ENCODE measurements at places on chromosomes 16 and 17.
A peak's percentile ranks its signal among the peaks of the same experiment; 100 is the strongest.

- DNase-seq, result no peak
Observed at GRCh38 chr17:7626307-7626706, 1.3 kb downstream of the SAT2 start.

DNA sequence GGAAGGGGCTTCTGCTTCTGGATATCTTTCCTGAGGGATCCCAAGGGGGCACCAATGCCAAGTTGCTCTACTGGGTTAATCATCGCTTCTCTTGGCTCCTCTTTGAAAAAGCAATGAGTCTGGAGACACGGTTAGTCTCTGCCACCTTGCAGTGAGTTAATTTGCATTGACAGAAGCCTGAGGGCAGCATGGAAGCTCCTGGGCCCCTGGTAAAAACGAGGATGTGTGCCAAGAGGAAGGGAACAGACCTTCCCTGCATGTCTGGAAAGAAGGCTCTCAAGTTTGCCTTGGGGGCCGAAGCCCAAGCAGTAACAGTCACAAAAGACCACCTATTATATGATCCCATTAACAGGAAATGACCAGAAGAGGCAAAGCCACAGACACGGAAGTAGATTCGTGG lies 86.7 kb downstream of the IRX5 start:
- DNase-seq, result no peak

DNA sequence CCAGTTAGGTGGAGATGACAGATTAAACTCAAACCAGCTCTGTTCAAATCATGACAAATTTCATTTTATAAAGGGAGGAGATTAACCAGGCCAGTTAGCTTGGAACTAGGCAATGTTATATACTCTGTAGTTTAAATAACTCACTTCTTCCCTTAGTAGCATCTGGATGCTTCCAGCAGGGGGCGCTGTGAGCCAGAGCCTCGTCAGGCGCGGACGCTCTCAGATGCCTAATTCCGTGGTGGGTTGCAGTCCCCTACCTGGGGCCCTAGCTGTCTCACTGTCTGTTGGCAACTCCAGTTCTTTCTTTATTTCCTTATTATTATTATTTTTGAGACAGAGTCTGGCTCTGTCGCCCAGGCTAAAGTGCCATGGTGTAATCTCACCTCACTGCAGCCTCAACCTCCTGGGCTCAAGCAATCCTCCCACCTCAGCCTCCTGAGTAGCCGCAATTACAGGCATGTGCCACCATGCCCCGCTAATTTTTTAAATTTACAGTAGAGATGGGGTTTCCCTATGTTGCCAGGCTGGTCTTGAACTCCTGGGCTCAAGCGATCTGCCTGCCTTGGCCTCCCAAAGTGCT lies 17.3 kb upstream of the WFDC1 start:
- peak; percentile 65 for DNase-seq

- DNase-seq, result peak; percentile 35
Observed at GRCh38 chr16:19389246-19389645, 28.4 kb upstream of the TMC5 start.

DNA sequence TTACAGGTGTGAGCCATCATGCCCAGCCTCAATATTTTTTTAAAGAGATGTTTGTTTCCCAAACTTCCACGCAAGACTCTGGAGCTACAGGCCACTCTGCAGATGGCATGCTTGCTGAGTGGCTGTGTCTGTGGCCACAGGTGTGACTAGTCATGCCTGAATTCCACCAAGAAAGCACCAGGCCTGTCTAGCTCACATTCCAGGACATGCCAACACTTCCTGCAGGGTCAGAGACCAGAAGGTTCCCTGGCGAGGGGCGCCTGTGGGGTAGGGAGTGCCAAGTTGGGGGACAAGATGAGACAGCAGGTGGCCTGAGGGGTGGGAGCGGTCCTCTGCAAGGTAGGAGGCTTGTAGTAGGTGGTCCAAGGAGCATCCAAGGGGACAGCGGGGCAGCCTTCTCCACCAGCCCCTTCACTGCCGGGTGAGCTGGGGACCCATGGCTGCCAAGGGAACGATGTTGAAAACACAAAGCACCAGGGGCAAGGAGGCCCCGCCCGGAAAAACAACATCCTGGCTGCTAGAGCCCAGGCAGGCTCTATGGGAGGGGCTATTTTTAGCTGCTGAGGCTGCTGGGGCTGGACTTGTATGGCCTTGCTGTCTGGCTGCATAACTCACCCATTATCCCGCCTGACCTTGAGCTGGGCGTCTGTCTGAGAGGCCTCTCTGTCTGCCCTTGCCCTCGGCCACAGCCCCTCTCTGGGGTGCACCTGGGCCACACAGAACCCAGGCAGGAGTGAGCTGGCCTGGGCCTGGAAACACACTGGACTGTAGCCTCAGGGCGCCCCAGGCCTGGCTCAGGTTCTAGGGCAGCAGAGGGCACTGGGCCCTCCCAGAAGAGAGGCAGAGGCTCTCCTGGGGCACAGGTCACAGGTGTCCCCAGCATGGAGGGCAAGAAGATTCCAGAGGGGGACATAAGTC lies 5.7 kb downstream of the TRIM47 start:
- no peak for DNase-seq

DNA sequence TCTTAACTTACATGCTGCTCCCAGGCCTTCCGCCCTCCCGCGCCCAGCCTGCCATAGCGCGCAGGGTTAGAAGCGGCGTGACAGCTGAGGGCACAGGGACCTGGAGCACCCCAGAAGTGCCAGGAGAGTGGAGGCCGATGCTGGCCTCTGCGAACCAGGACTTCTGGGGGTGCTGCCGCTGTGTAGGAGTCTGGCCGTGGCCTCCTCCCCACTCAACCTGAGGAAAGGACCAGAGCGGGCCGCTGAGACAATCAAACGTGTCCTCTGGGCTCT lies 1.9 kb upstream of the TMEM204 start:
- DNase-seq, result no peak

DNA sequence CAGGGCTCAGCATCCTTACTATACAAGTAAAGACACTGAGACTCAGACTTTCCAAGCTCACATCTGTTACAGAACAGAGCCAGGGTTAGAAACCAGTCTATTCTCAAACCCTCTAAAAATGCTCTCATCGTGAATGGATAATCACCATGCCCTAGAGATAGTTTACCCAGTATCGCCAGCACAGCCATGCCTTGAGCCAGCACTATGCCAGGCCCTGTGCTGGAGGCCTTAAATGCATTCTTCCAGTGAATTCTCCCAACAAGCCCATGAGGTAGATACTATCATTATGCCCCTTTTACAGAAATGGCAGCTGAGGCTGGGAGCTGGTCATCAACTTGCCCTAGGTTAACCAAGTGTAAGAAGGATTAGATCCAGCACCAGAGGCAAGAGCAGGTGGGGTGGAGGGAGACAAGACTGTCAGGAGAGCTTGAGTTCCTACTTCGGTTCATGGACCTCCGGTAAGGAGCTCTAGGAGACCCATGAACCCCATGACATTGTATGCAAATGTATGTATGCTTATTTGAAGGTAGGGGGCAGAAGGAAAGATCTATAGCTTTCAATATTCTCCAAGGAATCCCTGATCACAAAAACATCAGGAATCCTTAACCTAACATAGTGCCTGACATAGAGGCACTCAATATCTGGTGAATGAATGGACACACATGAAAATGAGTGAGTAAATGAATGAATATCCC lies 5.2 kb downstream of the KRT14 start:
- no peak for DNase-seq

DNA sequence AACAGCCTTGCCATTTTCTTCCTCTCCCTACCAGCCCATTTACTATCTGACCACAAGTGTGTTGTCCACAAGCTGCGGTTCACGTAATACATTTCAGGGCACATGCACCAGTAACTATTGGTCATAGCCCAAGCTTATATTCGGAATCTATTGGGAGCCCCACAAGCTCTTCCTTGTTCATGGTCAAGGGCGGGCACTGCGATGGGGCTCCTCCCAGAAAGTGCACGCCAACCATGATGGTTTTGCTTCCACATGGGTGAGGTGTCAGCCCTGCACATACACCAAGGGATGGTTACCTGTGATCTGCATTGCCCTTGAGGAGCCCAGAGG lies 12.1 kb downstream of the THRA start:
- no peak for DNase-seq

DNA sequence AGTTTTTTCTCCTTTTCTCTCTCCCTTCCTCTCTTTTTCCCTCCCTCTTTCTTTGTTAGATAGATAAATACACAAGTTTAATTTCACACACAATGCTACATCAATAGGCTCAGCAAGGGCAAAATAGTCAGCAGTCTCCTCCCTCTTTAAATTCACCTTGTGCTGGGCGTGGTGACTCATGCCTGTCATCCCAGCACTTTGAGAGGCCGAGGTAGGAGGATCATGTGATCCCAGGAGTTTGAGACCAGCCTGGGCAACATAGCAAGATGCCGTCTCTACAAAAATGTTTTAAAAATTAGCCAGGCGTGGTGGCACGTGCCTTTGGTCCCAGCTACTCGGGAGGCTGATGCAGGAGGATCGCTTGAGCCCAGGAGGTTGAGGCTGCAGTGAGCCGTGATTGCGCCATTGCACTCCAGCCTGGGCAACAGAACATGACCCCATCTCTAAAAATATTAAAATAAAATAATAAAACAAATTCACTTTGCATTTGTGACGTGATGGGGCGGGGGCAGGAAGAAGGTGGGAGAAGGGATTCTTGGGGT lies 27.4 kb downstream of the IL21R start:
- DNase-seq, result no peak

DNA sequence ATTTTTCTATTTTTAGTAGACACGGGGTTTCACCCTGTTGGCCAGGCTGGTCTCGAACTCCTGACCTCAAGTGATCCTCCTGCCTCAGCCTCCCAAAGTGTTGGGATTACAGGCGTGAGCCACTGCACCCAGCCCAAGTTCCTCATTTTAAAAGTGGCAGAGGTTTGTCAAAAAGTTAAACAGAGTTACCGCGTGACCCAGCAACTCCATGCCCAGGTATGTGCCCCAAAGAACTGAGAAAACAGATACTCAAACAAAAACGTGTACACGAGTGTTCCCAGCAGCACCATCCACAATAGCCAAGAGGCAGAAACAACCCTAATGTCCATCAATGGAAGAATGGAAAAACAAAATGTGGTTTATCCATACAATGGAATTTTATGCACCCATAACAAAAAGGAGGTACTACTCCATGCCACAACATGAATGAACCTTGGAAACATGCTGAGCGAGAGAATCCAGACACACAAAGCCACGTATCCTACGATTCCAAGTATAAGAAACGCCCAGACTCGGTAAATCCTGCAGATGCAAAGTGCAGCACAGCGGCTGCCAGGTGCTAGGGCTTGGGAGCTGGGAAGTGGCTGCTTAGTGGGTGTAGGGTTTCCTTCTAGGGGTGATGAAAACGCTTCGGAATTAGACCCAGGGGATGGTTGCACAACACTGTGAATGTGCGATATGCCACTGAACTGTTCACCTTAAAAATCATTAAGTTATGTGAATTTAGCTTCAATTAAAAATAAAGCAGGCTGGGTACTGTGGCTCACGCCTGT lies 24.8 kb downstream of the ADCY9 start:
- DNase-seq, result no peak

- DNase-seq, result no peak
Observed at GRCh38 chr16:1182316-1182671, 29.4 kb downstream of the CACNA1H start.

GRCh38 chr17:65208717-65209116 lies 71.5 kb downstream of the RGS9 start:
- no peak for DNase-seq

DNA sequence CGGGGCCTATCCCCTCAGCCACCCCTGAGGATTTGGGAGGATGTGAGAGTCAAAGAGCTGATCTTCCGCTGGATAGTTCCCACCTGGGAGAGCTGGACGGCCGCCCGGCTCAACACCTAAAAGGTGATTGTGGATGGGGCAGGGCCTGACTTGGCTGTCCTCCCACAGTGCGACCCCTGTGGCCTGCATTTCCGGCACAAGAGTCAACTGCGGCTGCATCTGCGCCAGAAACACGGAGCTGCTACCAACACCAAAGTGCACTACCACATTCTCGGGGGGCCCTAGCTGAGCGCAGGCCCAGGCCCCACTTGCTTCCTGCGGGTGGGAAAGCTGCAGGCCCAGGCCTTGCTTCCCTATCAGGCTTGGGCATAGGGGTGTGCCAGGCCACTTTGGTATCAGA lies 4.5 kb downstream of the BCL6B start:
- DNase-seq, result no peak

GRCh38 chr17:80959330-80960036 lies 32.2 kb upstream of the CHMP6 start:
- no peak for DNase-seq

DNA sequence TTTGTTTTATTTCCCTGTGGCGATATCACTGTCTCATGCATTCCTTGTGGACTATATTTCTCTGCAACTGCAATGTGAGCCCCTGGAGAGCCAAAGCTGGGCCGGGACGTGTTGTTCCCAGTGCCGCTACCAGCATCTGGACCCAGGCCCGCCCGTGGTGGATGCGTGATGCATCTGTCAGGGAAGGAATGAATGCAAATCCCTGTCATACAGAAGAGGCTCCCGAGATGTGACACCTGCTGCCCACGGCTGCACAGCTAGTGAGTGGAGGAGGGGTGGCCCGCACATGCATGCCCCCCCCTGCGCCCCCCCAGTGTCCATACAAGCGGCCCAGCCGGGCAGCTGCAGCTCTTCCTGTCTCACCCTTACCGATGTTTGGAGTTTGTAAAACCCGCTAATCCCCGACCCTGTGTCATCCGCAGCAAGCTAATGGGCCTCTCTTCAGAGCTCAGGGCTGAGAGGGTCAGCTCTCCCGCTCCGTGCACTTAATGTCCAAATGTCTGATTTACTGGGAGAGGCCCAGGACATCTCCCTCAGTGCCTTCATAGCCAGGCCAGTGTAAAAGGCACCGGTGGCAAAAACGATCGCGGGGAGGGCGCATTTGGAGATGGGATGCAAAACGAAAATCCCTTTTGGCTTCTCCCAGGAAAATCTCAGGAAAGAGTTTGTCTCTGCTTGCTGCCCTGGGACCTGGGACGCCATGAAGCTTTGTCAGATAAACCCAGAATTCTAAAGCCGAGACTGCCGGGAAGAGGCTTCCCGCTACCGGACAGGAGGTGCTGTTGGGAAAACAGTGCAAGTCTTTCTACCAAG lies 91.8 kb downstream of the FOXL1 start:
- DNase-seq, result no peak

DNA sequence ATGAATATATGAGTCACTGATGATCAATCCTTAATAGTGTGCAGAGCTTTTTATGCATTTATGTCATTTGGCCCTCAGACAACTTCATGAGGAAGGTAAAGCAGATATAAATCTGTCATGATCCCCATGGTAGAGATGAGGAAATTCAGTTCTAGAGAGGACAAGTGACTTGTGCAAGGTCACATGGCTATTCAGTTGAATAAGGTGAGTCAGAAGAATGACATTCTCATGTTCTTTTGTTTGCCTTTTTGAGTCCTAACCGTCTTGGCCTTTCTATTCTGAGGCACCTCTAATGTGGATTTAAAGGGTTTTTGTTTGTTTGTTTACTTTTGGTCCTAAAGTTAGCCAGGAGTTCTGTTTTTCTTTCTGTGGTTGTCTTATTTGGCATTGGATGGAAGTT lies 116.2 kb upstream of the ELAC2 start:
- DNase-seq, result no peak

- no peak for DNase-seq
Observed at GRCh38 chr17:36920032-36921005, 17.0 kb upstream of the LHX1 start.

DNA sequence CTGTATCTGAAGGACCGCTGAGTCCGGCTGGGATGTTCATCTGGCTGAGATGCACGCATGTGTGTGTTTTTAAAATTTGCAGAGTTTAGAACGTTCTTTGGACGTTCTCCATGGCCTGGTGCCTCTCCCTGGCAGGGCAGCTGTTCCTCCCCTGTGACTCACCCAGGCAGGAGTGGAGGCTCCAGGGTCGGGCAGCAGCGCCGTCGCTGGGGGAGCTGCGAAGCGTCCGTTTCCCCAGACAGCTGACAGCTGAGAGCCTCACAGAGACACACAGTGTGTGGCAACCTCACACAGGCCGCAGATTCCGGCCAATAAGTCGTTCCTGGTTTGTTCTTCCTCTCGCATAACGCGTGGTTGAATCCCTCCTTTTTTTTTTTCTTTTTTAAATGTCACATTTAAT lies 80.6 kb downstream of the OR1D5 start:
- no peak for DNase-seq

Data from HEK293T (cell line).